Inflammatory macrophage (primary cell): ENCODE measurements at places on chromosomes 12 and 14.
A peak's percentile ranks its signal among the peaks of the same experiment; 100 is the strongest.

GRCh38 chr12:120259418-120260202 is 5.9 kb downstream of the PXN start:
- no peak for DNase-seq

DNA sequence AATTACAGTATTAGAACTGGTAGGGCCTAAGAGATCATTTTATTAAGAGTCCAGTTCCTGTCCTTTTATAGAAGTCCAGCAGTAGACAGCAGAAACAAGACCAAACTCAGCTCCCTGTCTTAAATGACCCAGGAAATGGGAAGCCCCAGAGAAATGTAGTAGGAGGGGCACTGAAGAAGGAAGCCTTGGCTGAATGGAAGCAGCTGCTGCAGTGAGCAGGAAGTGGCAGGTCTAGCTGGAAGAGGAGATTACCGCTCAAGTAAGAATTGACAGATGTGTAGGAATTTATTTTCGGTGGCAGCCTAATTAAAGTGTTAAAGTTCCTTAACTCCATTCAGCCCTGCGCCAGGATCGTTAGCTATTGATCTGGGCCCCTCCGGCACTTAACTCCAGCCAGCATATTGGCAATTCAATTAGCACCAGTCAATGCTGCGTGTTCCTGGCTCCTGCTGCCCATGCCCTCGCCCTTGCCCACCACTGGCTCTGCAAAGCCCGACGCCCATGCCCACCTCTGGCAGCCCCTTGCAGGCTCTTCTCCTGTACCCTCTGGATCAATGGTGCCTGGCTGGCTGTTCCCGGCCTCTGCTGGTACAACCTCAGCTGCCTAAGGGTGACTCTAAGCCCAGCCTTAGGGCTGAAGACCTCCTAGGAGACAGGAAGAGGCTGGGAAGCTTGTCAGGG is 21.1 kb downstream of the ZFHX2 start:
- DNase-seq: peak; percentile 61

DNA sequence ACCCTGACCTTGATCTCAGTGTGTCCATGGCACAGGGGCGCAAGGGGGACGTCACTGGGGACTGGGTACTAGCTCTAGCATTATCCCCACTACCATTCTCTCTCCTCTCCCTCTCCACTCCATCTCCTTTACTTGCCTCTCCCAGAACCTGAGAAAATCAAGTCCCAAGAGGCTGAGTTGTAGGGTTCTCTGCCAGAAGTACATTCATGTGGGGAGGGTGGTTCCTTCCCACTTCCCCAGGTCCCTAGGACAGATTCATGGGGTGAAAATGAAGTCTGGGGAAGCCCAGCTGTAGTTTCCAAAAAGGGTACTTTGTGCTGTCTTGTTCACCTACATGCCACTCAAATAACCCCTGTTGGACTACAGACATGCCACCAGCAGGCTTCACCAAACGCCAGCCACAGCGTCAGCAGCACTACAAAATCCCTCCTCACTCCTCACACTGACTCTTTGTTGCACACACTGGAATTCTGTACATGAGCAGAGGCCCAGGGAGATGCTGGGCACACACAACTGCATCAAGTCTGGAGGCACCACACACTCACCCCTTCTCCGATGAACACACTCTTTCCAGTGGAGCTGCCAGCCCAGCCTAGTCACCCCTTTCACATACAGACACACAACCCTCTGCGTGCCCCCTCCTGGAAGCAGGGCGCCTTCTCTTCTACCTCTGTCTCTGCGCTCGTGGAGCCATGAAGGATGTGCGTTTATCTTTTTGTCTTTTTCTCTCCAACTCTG is 6.9 kb downstream of the RARG start:
- no peak for DNase-seq

DNA sequence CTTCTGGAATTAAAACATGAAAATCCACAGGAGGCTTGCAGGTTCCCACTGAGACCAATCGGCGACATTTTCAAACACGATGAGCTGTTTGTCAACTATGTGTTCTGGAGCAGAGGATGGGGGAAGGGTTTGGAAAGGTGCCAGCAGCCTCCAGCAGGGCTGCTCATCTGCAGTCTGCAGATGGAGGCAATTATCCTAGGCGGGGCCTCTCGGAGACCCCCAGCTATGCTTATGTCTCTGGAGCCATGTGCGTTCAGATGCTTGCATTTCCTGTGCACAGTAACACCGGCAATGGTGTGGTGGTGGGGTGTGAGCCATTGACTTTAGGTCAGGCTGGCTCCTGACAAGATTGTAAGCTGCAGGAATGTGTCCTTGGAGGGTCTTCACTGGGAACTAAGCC is 51.7 kb downstream of the RPH3A start:
- DNase-seq: no peak

DNA sequence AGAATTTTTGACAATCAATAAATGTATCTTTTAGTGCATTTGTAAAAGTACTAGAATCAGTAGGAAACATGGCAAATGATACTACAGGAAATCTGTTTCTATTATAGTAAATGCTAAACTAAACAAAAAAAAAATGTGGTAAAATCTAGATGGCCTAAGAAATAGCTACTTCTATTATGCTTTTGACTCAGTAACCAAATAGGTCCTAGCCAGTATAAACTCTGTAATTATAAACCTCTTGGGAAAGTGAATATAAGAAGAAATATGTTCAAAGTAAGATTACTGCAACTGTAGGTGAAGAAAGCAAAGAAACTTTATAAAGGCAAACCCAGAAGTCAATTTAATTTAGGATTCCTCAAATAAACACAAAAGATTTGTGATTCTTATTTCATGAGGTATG is 581.2 kb downstream of the LRFN5 start:
- DNase-seq: no peak

DNA sequence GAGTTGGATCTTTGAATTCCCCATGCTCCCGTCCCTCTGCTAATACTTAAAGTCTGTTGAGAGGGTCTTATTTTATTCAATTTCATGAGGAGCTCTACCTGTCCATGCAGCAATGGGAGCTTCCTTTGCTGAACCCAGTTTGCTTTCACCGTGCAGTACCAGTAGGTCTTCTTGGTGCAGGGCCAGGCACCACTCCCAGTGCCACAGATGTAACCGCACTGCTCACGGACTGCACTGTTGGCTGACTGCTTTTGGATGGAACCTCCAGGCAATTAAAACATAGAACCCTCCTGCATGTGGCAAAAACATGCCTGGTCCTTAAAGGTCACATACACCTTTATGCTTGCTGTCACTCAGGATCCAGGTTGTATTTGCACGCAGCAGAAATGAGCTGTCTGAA is 9.3 kb upstream of the CABP1 start:
- DNase-seq: no peak

DNA sequence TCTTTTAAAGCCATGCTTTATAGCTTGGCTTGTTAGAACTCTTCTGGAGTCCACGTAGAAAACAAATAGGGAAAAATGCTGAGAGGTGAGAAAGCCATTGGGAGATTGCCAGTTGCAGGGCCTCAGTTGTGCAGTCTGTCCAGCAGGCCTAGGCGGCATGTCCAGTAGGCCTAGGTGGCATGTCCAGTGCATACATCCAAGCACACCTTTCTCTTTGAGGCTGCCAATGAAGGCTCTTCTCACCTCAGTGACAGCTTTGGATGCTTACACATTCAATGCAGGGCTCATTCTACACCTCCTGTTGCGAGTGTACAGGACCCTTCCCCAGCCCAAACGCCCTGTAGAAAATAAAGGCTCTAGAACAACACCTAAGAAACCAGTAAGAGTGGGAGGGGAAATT is 13.1 kb downstream of the CDK2AP1 start:
- DNase-seq: no peak

- DNase-seq: no peak
These were observed 9.5 kb upstream of the NR4A1 start for GRCh38 chr12:52041695-52042123.

DNA sequence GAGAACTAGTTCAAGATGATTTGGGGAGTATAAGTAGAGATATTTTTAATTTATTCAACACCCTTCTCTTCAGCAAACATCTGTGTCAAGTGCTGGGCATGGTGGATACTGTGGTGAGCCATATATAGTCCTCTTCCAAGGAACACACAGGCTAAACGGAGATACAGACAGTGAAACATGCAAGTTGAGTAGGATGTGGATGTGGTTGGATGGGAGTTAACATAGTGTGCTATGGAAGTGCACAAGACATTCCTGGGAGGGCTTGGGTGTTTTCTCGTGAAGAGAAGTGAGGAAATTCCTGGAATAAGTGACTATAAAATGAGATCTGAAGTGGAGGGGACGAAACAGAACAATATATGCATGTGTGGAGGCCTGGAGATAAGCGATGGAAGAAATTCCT is 181.1 kb upstream of the NPAS3 start:
- no peak for DNase-seq

- DNase-seq: no peak
These were observed 48.1 kb downstream of the ADCK1 start for GRCh38 chr14:77848031-77848430.

GRCh38 chr14:94498215-94498614 is 11.1 kb downstream of the SERPINA12 start:
- no peak for DNase-seq

- DNase-seq: no peak
These were observed 73.1 kb downstream of the DERA start for GRCh38 chr12:15984097-15984800.

GRCh38 chr14:93566065-93566693 is 135.4 kb downstream of the UNC79 start:
- DNase-seq: no peak

DNA sequence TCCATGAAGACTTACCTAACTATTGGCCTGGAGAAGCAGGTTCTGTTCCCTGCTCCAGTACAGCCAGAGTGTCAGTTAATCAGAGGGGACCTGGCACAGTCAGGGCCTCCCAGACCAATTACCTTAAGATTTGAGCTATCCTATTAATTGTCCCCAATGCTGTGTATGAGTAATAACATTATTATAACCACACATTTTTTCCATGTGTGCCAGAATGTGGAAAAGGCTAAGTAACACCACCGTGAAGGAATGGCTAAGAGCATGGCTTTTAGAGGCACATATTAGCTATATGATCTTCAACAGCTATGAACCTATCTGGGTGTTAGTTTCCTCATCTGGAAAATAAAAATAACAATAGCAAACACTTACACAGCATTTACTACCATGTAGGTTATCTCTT is 111.1 kb upstream of the RAP1B start:
- DNase-seq: no peak

GRCh38 chr12:22231836-22232235 is 102.7 kb downstream of the ST8SIA1 start:
- DNase-seq: no peak

DNA sequence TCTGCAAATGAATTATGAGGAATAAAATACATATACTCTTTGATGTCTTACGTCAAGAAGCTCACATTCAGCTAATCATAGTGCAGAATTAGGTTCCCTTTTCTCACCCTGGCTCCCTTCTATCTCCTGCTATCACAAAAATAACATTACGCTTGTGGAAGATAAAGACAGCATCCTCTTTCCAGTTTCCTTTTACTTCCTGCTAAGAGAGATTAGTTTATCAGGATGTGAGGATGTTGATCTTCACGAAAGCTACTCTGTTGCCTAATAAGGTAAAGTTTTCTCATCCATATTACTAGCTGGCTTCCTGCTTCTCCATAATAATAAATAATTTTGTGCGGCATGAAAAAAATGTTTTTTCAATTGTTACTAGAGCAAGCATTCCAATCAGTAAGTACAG is 217.7 kb upstream of the DCN start:
- DNase-seq: no peak

DNA sequence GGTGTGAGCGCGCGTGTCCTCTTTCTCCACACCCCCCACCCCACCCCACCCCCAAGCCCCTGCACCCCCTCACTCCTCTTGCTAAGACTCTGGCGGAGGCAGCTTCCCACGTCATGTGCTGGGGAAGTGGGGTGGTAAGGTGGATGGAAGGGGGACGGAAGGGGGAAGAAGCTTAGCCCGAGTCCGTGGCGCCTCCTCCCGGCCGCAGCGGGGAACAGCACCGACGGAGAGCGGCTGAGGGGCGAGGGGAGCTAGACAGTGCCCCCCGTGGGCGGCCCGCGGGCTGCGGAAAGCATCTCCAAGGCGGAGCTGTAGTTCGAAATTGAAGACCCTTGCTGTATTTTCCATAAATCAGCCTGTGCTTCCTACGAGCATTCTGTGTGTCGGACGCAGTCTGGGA is 588 bp upstream of the GRIN2B start:
- DNase-seq: no peak

DNA sequence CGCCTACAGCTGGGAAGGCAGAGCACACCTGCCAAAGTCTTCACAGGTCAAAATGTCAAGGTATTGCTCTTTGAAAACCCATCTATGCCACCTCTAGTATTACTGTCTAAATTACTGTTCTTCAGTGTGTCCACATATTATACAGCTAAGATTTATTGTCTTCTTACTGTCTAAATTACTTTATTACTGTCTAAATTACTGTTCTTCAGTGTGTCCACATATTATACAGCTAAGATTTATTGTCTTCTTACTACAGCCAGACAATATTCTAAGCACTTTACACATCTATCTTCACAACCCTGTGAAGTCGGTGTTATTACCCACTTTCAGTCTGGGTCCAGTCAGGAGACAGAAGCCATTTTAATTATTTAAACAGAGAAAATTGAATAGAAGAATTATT is 173.9 kb downstream of the MYRFL start:
- no peak for DNase-seq

GRCh38 chr12:131091976-131092691 is 138.4 kb downstream of the ADGRD1 start:
- no peak for DNase-seq

DNA sequence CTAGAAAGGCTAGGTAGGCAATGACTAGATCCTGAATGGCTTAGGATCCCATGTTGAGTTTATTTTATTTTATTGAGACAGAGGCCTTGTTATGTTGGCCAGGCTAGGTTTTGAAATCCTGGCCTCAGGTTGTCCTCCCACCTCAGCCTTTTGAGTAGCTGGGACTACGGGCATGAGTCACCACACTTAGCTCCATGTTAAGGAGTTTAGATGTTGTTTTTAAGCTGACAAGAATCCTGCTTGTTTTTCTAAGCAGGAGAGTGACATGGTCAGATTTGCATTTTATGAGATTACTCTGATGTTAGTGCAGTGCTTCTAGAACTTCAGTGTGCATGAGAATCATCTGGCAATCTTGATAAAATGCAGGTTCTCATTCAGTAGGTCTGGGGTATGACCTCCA is 14.5 kb downstream of the CCDC198 start:
- DNase-seq: no peak

- DNase-seq: peak; percentile 64
These were observed 50.4 kb downstream of the DYRK2 start for GRCh38 chr12:67698672-67699581.

- DNase-seq: peak; percentile 74
These were observed 54.5 kb upstream of the MAX start for GRCh38 chr14:65156568-65157366.

GRCh38 chr14:91376547-91377477 is 40.8 kb downstream of the CCDC88C start:
- DNase-seq: no peak
